ENCODE measurements at places on chromosomes 6 and 20.

DNA sequence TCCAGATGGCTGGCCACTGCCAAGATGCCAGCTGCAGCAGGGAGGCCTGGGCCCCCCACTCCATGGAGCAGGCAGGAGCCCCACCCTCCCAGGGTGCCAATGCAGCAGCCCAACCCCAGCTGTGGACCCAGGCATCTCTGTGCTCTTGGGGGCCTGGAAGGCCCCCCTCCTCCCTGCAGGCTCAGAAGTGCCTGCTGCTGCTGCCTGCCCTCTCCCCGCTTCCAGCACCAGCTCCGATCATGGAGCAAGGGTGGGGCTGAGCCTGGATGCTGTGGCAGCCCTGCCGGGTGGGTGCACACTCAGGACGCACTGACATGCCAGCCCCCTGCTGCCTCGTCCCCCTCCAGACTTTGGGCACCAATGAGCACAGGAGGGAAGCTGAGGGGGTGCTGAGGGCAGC, 14.8 kb upstream of the ABCC10 start:
- DNase-seq, result no peak

GRCh38 chr20:45328451-45328850, 19.8 kb downstream of the SDC4 start:
- no peak for DNase-seq

- DNase-seq, result no peak
Measured at GRCh38 chr20:39142407-39143096, 180.4 kb downstream of the DHX35 start.

DNA sequence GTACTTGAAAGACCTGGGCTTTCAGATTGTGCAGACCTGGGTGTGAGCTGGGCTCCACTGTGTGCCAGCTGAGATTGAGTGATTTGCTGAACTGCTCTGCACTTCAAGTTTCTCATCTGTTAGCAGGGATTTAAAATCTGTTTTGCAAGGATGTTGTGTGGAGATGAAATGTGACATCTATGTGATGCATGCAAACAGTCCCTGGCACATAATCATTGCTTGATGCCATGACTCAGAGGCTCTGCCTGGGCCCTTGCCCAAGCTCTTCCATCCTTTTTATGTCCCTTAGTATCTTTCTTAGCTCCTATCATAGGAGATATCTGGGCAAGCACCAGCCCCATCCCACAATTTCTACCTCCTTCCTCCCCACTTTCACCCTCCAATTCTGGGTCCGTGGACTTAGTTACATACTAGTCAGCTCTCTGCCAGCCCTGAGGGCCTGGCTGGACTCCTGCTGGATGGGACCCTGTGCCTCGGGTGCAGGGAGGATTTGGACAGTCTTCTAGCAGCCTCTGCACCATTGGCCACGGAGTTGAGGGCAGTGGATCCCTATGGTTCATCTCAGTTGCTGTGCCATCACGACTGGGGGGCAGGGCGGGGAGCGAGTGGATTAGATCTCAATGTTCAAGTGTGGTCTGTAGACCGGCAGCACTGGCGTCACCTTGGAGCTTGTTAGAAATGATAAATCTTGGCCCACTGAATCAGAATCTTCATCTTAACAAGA, 103.6 kb downstream of the MAP3K7 start:
- no peak for DNase-seq

GRCh38 chr20:61252601-61253263, 671 bp downstream of the CDH4 start:
- DNase-seq, result no peak

DNA sequence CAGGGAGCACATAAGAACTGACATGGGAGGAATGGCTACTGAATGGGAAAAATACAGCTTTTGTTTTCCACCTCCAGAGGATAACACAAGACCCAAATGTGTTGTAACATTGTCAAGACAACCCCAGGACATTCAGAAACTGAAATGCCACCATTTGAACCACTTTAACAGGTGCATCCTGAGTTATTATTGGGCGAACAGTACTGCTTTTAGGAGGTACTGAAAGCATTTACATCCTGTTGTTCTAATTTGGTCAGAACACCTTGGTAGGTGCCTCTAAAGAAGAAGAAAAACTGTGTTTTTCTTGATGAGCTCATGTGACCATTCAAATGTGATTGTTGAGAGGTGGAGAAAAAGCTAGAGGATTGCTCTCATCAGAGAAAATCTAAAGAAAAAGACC, 6.4 kb upstream of the TXNDC5 start:
- no peak for DNase-seq

- DNase-seq, result no peak
Measured at GRCh38 chr20:57651881-57652605, 31.8 kb upstream of the ZBP1 start.

GRCh38 chr6:13908955-13909381, 15.8 kb upstream of the RNF182 start:
- DNase-seq, result no peak

DNA sequence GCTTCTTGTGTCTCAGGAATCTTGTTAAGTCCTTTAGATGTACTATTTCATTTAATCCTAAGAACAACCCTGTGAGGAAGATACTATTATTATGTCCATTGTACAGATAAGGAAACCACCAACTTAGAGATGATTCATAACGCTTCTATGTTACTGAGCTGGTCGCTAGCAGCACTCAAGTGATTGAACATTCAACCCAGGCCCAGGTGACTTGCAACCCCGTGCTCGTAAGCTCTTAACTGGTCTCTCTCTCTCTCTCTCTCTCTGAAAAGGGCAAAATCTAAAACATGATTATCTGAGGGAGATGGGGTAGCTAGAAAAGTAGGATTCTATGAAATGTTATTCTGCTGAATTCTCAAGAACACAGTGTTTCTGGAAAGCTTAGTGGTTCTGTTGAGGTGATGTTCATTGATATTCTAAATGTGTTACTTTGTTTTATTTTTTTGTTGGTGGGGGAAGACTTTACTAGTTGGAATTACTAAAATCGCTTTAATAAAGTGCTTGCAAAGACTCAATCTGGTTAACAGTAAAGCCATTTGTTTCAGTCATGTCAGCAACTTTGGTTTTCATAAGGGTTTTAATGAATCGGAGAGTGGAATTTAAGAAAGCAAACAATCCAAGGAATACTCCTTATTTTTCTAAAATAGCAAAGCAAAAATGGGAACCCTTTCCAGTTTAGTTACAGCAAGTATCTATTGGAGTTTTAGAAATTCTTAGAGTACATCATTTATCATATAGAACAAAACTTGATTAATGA, 265.0 kb upstream of the TAB2 start:
- DNase-seq, result no peak

DNA sequence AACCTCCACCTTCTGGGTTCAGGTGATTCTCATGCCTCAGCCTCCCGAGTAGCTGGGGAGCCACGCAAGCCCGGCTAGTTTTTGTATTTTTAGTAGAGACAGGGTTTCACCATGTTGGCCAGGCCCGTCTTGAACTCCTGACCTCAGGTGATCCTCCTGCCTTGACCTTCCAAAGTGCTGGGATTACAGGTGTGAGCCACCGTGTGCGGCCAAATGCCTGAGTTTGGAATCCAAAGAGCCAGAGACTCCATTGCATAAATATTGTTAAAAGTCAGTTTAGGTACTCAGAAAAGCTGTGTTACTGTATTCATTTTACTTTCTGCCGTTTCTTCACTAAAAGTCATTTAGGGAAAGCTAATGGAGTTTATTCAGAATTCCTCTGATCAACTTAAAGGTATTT, 137.3 kb downstream of the SULF2 start:
- DNase-seq, result no peak

- no peak for DNase-seq
Measured at GRCh38 chr6:85348643-85349042, 101.2 kb upstream of the NT5E start.

GRCh38 chr6:76612954-76613353, 540.5 kb upstream of the IMPG1 start:
- no peak for DNase-seq

- no peak for DNase-seq
Measured at GRCh38 chr20:22243067-22243466, 341.3 kb downstream of the FOXA2 start.

DNA sequence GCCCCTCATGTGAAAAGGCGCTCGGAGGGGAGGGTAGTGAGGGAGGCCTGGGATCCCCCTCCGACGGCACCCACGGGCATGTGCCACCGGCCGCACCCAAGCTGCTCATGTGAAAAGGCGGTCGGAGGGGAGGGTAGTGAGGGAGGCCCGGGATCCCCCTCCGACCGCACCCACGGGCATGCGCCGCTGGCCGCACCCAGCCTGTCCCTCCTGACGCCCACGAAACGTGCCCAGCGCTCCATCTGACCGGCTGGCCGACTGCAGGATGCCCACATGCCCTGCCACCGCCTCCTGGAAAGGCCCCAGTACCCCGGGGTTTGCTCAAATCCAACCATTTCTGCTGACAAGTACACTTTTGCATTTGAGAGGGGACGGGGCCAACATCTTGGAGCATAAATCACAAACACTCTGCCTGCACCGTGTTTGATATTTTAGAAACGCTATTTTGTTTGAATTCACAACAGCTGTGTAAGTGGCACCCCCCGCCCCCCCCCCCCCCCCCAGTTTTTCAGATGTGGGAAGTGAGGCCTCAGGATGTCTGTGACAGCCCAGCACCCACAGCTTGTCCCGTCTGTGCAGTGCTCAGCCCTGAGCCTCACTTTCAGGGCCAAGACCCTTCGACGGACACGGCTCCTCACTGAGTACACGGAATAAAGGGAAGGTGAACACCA, 34.1 kb downstream of the SLC2A4RG start:
- no peak for DNase-seq

- DNase-seq, result no peak
Measured at GRCh38 chr6:45002390-45003105, 325.6 kb upstream of the RUNX2 start.
